ENCODE measurements at places on chromosomes 16 and 17.

GRCh38 chr16:46976550-46976949, 3.1 kb upstream of the DNAJA2 start:
- DNase-seq, result no peak

- DNase-seq, result no peak
These were observed 14.9 kb upstream of the RBFOX3 start for GRCh38 chr17:79625706-79626105.

GRCh38 chr17:81831957-81832607, 1.0 kb downstream of the MCRIP1 start:
- DNase-seq, result no peak

- no peak for DNase-seq
These were observed 15.8 kb downstream of the MEOX1 start for GRCh38 chr17:43645765-43646481.

- no peak for DNase-seq
These were observed 705.7 kb downstream of the MAF start for GRCh38 chr16:78894886-78895285.

DNA sequence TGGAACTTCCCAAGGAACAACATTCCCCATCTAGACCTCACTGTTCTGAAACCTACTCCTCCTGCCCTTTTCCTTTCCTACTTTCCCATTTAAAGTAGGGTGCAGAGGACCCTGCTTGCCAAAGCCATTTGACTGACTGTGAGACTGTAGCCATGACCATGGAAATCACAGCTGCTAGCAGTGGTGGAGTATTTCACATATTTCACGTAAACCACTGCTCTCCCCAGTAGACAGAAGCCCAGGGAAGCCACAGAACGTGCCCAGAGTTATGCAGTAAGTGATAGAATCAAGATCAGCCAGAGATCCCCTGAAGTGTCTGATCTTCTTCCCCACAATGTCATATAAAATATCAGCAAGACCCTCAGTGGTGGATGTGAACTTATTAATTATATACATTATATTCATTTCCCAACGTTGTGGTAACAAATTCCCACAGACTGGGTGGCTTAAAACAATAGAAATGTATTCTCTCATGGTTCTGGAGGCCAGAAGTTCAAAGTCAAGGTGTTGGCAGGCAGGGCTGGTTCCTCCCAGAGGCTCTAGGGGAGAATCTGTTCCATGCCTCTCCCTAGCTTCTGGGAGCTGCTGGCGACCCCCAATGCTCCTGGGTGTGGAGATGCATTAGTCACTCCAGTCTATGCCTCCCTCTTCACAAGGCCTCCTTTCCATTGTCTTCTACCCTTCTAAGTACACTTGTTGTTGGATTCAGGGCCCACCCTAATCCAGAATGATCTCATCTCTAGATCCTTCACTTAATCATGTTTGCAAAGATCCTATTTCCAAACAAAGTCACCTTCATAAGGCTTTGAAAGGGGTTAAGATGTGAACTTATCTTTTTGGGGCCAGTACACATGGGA, 20.7 kb upstream of the PRM1 start:
- no peak for DNase-seq

DNA sequence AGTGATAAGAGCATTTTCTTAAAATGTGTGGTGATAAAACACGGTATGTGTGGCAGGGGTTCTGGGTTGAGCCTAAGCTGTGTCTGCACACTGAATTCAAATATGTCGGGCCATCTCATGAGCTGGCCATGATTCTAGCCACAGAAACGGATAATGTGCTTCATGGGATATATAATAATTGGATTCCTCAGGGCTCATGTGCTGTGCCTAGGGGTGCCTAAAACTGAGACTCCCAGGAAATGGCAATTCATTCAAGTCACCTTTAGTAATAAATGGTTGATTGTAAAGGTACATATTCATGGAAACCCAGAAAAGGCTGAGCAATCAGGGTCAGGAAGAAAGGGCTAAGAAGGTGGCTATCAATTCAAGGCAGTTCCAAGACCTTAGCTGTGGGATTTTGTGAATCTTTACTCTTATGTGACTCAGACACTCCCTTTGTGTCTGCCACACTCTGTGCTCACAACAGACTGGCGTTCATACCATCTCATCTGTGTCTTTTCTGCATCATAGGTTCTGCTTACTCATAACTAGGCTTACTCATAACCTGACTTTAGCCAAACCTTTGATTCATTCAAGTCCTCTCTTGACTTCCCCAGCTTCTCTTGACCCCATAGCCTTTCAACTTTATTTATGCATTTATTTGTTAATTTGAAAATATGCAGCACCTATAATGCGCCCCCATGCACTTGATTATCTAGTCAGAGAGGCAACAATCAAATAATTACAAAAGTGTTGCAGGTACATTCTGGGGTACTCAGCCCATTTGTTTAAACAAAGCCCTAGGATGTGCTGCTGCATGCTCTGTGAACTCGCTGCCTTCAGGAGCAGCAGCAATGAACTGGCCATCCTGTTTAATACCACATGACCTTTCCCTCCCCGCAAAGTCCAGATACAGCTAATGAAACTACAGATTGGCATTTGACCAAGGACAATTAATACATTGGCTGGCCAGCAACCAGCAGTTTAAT, 28.4 kb upstream of the MED13 start:
- DNase-seq, result no peak

GRCh38 chr17:32798938-32799337, 78.0 kb downstream of the MYO1D start:
- DNase-seq, result no peak

- DNase-seq, result no peak
These were observed 178.5 kb upstream of the TBX2 start for GRCh38 chr17:61221181-61221580.

GRCh38 chr17:39915559-39915958, 2.9 kb downstream of the GSDMB start:
- DNase-seq, result no peak

GRCh38 chr17:8392674-8393469, 4.8 kb downstream of the RNF222 start:
- no peak for DNase-seq

DNA sequence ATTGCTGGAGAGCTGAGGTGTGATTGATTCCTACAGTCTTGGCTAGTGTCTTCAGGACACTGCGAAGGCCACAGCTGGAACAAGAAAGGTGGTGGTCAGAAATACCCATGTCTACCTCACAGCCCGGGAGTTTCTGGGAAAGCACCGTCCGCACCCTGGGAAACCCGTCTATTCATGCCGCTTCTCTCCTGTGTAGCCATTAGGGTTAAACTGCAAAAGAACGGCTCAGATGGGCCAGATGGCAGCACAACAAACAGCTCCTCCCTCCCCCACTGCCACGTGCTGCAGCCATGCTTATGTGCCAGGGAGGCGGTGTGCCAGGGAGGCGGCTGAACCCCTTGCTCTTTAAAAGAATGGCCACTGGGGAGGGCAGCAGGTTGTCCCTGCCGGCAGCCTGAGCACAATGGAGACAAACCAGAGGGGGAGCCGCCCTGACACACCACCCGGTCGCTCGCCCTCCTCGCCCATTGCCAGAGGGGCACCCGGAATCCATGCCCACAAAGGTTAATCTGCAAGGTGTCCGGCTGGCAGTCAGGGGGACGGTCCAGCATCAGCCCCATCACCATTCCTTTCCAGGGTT, 65.2 kb downstream of the CYTH1 start:
- DNase-seq, result no peak

- DNase-seq, result no peak
These were observed 2.4 kb upstream of the ITGAX start for GRCh38 chr16:31352376-31353115.

- DNase-seq, result no peak
These were observed 40.5 kb upstream of the DYNLRB2 start for GRCh38 chr16:80500116-80500859.

DNA sequence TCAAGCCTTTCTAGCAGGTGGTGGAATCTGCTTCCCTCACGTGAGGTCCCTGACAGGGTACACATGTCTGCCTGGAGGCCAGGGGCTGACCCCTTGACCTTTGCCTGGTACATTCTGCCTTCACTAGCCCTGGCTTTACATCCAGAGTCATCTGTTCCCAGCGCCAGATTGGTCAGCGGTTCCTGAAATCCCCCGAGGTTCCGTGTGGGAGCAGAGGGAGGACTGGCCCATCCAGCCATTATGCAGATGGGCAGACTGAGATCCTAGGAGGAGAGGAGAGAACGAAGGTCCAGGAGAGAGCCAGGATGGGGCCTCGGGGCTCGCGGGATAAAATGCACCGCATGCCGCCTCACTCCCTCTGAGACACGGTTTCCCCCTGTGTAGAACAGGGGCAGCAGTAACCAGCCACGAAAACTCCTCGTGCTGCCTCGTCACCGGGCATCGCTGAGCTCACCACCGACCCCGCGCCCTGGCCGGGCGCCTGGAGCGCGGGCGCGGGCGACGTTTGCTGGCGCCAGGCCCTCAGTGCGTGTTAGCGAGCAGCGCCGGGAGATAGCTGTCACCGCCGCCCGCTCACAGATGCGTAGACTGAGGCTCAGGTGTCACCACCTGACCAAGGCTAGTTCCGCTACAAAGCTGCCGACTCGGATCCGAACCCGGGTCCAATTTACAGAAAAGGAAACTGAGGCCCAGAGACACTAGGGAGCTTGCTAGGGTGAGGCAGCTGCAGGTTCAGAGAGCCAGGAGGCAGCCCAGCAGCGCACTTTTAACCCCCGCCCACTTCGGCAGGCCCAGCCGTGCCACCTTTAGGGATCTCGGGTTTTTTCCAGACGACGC, 811 bp upstream of the MAP2K3 start:
- DNase-seq, result no peak

DNA sequence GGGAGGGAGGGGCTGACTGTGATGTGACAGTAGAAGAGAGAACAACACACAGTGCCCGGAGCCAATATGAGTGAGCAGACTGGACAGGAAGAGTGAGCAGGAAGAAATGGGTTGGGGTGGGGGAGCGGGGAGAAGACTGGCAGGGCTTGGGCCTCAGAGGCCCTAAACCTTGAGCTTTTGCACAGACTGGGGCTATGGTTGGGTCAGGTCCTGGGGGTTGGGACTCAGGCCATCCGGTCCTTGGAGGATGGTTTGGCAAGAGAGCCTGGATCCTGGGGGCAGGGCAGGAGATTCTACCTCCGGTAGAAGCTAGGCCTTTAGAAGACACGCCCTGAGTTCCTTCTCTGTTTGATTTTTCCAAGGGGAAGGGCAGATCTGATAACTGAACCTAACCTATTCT, 1.1 kb downstream of the CAMTA2 start:
- no peak for DNase-seq

DNA sequence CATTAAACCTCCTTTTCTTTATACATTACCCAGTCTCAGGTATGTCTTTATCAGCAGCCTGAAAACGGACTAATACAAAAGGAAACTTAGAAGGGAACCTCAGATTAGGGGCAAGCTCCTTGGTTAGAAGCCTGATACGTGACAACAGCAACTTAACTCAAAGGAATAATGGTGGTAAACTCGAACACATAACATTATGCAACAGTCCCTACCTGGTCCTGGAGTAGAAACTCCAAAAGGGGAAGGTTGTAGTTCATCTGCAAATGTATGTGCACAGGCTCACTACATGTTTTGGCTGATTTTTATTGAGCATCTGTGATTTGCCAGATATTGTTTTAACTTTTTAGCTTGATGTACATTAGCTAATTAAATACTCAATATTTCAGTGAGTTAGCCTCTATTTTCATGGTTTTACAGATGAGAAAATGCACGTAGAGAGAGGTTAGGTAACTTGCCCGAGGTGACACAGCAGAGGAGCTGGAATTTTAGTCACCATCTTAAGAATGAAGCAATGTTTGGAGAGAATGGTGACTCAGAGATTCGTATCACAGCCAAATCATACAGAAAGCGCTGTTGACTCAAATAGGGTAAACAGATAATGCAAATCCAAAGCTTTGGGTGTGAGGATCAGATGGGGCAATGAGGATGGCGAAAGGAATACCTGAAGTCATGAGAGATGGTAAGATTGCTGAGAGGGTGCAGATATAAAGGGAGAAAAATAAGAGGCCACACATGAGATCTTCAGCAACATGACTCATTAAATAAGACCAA, 194.9 kb upstream of the RBFOX1 start:
- no peak for DNase-seq

GRCh38 chr17:6701719-6702118, 11.4 kb downstream of the SLC13A5 start:
- DNase-seq, result no peak

DNA sequence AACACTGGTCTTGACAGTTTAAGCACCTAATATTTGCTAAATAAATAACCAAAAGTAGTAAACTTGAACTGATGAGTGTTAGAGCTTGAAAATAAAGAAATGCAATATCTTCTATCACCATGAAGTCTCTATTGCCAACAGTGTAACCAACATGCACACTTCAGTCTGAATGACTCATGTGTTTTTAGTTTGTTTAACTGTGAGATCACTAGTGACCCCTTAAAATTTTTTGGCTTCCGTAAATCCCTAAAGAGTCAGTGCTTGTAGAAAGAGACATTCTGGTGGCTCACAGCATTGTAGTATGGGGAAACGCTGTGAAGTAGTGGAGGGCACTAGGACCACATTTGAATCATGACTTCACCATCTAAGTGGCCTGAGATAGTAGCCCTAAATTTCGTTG, 341.1 kb downstream of the PMP22 start:
- no peak for DNase-seq

DNA sequence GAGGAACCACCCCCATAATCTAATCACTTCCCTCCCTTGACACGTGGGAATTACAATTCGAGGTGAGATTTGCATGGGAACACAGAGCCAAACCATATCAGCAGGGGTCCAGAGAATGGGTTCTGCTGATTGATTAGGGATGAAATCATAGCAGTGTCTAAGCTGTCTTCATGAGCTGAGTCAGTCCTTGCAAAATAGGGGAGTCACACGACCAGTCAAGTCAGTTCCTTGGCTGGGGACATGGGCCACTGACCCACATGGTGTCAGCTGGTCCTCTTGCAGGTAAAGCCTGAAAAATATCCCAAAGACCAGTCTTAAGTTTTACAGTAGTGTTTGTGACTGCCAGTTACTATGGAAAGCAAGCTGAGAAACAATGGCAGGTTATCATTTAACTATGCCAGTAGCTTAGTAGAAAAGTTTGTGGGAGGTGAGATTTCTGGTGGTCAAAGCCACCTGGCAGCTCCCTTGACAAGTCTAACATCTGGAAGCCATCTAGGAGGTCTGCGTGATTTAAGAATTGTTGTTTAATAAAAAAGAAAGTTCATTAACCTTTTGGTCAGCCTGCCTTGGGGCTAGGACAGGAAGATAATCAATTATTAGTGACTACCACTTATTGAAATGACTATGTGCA, 15.7 kb upstream of the ATF7IP2 start:
- no peak for DNase-seq

- no peak for DNase-seq
These were observed 4.7 kb downstream of the C1QTNF1 start for GRCh38 chr17:79028496-79029326.

All from cortex of kidney (tissue), 1 donor.